ENCODE measurements at places on chromosomes 3 and 15.

- DNase-seq = no peak
These were observed 24.5 kb downstream of the BTLA start for GRCh38 chr3:112474796-112475195.

DNA sequence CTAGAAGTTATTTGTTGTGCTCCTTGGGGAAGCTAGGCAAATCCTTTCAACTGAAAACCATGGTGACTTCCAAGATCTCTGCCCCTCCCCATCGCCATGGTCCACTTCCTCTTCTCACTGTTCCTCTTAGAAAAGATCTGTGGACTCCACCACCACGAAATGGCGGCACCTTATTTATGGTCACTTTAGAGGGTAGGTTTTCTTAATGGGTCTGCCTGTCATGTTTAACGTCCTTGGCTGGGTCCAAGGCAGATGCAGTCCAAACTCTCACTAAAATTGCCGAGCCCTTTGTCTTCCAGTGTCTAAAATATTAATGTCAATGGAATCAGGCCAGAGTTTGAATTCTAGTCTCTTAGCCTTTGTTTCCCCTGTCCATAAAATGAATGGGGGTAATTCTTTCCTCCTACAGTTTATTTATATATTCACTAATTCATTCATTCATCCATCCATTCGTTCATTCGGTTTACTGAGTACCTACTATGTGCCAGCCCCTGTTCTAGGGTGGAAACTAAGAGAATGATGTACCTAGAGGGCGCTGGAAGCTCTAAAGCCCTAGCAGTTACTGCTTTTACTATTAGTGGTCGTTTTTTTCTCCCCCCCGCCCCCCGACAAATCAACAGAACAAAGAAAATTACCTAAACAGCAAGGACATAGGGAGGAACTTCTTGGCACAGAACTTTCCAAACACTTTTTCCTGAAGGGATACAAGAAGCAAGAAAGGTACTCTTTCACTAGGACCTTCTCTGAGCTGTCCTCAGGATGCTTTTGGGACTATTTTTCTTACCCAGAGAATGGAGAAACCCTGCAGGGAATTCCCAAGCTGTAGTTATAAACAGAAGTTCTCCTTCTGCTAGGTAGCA lies 657 bp downstream of the PATL2 start:
- no peak for DNase-seq

DNA sequence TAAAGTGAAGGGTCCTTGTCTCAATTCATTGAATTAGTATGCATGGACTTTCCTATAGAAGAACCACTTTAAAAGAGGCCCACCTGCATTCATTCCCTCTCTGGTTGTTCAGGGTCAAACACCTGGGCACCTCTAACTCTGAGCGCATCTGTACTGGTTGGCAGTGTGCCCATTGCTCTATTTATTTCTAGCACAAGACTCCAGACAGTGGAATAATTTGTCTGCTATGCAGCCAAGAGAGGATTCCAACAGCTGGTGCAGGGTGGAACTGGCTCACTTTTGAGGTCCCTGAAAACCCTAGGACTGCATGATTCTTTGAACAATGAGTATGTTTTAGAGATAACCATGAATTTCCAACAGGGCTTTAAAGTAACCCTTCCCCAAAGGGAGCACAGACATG lies 57.9 kb downstream of the CCDC33 start:
- DNase-seq = no peak

DNA sequence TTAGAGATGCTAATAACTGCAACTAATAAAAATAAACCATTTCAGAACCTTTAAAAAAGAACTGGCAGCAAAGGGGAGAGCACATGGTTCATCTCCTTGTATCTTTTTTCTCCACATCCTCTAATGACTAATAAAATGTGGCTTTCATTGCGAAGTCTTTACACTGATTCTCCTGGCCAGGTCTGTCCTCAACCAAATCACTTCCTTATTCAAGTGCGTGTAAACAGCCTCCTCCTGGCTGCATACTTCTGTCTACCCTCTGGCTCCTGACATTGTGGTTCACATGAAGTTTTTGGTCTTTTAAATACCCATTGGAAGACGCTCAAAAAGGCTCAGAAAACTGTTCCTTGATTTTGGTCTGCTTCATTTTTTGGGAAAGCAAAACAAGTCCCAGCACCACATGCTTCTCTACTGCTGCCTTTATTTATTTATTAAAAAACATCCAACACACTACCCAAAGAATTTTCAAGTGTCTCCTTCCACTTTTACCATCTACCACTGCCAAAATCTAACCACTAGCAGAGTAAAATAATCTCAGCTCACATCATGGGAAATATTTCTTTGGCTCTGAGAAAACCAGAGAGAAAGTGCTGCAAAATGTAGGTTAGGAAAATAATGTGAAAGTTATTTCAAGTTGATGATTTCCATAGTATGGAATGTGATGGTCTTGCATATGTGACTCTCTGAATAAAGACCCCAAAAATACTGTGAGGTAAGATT lies 85.1 kb downstream of the EFL1 start:
- DNase-seq = no peak

DNA sequence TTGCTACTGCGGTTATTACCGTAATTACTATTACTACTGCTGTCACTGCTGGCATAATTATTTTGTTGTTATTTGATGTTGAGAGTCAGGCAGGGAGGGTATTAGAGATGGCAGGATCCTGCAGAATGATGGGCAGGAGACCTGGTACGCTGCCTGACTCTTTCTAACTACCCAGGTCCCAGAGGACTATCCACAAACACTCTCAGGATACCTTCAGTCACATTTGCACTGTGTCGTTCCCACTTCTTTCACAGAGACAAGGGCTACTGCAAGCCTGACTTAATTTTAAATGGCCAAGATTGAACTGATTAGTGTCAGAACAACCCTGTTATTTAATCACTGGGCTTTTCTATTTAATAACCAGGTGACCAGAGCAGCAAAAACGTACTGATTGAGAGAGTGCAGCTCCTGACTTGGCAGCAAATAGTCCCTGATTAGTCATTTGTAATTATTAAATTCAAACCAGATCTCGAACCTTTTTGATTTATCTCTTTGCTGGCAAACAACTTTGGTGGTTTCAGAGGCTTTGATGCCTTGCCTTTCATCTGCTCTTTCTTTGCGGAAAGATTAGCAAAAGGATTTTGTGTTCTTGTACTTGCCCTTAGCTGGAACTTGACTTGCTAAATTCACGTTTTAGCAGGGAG lies 88.8 kb upstream of the ARHGEF3 start:
- DNase-seq = no peak

DNA sequence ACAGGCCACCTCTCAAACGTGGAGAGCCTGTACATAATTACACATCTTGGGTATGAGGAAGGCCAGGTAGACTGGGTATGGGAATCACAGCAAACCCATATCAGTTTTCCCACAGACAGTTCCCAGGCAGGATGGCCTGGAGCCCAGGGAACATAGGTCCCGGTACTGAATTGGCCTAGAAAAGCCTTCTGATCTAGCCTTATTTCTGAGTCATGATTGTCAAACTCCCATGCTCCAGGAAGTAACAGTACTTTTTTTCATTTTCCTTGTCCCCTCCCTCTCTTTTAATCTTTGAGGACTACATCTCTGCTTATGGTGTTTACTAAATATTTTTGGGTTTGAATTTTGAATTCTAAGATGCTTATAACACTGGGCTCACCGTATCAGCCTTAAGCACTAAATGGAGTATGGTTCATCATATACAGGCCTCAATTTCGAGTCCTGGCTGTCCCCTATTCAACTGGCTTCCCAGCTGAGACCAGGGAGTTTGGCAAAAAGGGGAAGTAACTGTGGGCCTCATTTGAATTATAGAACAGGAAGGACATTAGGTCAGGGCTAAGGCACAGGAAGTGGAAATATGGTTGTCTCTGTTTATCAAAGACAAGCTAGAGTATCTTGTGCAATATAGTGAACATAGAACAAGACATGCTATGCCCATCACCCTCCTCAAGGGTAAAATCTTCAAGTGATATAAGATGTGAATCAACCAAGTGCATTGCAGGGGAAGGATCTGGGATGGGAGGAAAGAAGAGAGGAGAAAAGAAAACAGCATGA lies 494.6 kb downstream of the NTRK3 start:
- DNase-seq = no peak

- no peak for DNase-seq
These were observed 253.7 kb upstream of the THBS1 start for GRCh38 chr15:39327005-39327730.

DNA sequence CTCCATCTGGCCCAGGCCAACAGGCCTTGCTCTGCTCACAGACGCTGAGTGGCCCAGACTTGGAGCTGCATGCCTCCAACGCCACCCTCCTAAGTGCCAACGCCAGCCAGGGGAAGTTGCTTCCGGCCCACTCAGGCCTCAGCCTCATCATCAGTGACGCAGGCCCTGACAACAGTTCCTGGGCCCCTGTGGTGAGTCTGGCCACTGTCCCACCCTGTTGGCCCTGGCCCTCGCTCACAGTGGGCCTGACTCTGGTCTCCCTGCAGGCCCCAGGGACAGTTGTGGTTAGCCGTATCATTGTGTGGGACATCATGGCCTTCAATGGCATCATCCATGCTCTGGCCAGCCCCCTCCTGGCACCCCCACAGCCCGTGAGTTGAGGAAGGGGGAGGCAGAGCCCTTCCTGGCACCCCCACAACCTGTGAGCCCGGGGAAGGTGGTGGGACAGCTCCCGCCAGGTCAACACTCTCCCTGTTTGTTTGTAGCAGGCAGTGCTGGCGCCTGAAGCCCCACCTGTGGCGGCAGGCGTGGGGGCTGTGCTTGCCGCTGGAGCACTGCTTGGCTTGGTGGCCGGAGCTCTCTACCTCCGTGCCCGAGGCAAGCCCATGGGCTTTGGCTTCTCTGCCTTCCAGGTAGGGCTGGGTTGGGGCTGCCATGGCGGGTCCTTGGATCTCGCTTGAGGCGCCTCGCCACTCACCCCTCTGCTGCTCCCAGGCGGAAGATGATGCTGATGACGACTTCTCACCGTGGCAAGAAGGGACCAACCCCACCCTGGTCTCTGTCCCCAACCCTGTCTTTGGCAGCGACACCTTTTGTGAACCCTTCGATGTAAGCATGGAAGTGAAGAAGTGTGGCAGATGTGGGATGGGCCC lies 10.0 kb downstream of the NT5DC2 start:
- DNase-seq = no peak

DNA sequence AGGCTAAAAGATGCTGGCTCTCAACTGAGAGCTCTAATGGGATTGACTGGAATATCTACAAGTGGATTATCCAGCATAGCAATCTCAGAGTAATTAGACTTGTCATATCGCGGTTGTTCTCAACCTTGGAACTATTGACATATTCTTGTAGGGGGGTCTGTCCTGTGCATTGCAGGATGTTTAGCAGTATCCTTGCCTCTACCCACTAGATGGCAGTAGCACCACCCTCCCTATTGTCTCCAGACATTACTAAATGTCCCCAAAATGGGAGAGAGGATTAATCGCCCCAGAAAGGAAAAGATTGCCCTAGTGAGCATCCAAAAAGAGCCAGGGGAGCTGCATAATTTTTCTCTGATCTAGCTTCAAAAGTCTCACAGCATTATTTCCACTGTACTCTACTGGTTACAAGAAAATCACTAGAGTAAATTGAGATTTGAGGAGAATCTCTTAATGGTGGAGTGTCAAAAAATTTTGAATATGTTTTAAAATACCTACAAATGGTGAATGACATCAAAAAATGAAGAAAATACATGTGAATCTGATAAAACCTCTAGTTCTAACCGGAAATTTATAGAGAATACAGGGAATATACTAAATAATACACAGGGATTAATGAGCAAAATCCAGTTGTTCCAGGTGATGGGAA lies 388.2 kb upstream of the AGTR1 start:
- no peak for DNase-seq

- no peak for DNase-seq
These were observed 238.9 kb downstream of the SUCLG2 start for GRCh38 chr3:67415511-67415910.

DNA sequence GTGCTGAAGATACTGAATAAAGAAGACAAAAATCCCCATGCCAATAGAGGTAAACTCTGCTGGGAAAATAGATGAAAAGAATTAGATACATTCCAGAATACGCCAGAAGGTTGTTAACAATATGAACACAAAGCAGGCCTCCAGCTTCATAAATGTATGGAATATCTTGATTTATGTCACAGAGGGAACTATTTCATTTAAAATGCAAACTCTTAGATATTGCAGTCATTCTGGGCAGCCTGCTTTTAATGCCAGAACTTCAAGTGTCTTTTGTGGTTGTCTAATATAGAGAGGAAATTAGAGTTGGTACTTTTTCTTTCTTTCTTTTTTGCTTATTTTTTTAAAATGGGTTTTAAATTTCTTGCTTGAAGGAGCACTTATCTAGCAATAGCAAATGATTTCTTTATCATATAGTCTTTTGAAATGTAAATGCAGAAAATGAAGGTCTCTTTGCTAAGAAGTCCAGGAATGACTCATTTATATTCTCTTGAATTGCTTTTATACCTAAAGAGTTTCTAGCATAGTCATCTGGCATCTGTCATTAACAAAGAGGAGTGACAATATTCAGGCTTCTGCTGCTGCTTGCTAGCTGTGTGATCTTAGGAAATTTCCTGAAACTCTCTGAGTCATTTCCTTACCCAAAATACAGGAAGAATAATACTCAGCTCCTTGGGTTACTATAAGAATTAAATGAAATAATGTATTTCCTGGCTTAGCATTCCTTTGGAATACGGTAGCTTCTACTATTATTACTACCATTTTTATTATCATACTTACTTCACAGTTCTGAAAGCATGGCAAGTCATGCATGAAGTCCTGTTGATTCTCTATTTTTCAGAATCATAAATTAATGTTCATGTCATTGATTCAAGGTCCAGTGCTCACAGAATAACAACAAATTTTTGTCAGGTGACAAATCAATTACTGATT lies 527.6 kb downstream of the DIPK2A start:
- no peak for DNase-seq

DNA sequence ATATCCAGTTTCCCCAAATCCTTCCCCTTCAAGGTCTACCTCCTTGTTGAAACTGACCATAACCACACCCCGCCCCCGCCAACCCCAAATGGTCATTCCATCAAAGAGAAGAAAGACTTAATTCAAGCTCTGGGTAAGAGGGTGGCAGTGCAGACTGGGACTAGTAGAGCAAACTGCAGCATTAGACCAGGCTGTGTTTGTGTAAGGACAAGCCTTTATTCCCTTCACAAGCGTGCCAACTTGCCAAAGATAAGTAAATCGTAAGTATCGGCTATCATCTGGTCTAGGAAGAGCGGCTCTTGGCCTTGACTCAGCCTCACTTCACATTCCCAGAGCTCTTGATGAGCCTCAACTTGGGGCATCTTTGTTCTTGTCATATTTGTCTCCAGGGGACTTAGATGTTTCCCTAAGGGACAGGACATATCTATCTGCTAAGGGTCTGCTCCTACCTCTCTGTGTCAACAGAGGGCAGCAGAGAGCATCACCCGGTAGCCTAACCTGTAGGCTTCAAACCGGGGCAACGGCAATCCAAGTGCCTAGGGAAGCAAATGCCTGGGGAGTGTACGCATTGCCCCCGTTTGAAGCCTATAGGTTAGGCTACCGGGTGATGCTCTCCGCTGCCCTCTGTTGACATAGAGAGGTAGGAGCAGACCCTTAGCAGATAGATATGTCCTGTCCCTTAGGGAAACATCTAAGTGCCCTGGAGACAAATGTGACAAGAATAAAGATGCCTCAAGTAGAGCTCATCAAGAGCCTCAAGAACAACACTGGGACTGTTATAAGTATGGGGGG lies 8.9 kb upstream of the MAP3K13 start:
- peak; percentile 66 for DNase-seq

Data from stimulated activated CD8-positive, alpha-beta memory T cell treated with anti-CD3 and anti-CD28 coated beads, Interleukin-15, amount 100 ng/mL, for 48 hours (primary cell).